ENCODE measurements at places on chromosomes 4 and X.

DNA sequence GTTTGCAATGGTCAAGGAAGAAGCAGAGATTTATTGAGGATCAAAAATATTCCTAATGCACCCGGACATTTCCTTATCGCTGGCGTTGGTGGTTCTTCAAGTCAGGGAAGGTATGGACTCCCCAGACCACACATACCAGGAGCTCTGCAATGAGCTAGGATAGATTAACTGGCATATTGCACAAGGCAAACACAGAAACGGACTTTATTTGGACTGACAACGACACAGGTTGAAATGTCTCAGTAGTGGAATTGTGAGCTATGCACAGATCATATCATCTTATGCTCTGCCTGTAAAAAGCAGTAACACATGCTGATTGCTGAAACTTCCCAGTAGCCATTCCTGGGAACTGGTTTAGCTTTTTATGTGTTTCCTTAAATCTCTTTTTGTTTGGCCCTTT, 1.7 kb downstream of the TSPAN7 start:
- DNase-seq: no peak

GRCh38 chr4:68416591-68416990, 30.7 kb upstream of the TMPRSS11E start:
- no peak for DNase-seq

DNA sequence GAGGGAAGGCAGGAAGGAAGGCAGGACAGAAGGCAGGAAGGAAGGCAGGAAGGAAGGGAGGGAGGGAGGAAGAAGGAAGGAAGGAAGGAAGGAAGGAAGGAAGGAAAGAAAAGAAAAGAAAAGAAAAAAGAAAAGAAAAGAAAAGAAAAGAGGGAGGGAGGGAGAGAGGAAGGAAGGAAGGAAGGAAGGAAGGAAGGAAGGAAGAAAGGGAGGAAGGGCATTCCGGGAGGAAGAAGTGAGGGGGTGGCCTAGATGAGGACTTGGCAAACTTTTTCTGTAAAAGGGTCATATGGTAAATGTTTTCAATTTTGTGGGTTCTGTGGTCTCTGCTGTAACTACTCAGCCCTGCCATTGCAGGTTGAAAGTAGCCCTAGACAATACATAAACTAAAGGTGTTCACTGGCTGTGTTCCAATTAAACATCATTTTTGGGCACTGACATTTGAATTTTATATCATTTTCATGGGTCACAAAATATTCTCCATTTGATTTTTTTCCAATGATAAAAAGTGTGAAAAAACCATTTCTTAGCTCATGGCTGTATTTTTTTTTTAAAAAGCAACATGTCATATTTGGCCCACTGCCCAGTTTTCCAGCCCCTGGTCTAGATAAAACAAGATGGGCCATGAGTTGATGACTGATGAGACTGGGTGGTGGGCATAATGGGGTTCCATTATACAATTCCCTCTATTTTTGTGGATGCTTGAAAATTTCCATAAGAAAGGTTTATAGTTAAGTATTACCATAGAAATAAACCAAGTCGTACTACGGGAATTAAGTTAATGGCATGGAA, 3.1 kb downstream of the ZNF630 start:
- no peak for DNase-seq

DNA sequence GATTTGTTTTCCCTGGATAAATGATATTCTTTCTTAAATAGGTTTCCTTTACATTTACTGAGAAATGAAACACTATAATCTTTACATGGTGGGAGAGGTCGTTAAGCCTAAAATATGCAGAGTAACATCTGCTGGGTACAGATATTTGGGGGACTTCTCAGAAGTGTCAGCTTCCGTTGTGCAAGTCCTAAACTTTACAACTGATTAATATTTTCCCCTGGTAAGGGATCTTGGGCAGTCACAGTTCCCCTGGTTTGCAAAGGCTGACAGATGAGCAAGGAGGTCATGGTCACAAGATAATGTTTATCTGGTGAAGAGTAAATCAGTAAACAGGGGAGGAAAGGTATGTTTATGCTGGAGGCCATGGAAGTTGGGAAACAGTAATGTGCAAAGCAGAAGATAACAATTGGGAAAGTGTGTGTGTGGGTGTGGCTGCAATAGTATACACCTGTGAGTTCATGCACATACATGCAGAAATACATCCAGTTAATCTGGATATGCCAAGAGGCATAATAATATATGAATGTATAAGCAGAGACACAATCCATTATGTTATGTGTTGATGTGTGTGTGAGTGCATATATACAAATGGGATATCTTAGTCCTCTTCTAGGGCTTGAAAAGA, 508.2 kb upstream of the FAM241A start:
- DNase-seq: no peak

GRCh38 chr4:147823130-147823529, 91.2 kb downstream of the ARHGAP10 start:
- DNase-seq: no peak

DNA sequence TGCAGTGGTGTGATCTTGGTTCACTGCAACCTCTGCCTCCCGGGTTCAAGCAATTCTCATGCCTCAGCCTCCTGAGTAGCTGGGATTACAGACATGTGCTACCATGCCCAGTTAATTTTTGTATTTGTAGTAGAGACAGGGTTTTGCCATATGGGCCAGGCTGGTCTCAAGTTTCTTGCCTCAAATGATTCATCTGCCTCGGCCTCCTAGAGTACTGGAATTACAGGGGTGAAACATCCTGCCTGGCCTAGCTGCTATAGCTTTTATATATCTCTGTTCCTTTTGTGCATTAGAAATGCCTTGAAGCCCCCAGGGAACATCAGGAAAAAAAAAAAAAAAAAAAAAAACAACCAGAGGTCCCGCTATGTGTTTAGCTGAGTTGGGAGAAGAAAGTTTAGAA, 34.8 kb downstream of the UBE2K start:
- DNase-seq: peak; percentile 85

GRCh38 chr4:15936495-15936894, 2.0 kb downstream of the FGFBP1 start:
- no peak for DNase-seq

DNA sequence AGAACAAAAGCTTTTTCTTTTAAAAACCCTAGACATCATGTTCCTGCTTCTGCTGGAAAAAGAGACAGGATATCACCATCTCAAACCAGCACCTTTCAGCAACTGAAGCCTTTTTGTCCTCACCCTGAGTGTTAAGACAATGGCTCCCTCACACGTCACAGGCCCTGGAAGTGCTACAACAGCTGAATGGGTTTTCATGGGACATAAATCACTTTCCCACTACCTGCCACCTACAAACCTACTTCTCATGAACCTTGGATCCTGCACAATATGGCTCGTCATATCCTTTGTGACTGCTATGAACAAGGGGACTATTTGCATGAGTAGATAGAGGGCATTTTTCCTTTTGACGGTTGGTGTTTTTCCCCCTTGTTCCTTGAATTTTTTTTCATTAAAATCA, 93.6 kb downstream of the TSPAN5 start:
- no peak for DNase-seq

DNA sequence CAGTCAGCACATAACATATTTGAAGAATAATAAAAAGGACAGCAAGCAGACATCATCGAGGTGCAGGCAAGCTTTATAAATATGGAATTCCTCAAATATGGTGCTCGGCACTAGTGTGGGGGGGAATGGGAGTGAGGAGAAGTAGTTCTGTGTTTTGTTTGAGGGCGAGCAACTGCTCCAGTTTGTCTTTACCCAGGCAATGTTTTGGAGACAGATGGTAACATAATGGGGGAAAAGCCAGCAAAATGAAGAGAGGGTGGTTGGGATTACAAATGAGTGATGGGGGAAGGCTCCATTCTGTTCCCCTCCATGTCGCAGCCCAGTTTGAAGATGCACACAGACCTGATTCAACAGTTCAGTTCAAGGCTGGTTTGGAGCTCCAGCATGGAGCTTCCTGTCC, 572.9 kb upstream of the DIPK2B start:
- no peak for DNase-seq

DNA sequence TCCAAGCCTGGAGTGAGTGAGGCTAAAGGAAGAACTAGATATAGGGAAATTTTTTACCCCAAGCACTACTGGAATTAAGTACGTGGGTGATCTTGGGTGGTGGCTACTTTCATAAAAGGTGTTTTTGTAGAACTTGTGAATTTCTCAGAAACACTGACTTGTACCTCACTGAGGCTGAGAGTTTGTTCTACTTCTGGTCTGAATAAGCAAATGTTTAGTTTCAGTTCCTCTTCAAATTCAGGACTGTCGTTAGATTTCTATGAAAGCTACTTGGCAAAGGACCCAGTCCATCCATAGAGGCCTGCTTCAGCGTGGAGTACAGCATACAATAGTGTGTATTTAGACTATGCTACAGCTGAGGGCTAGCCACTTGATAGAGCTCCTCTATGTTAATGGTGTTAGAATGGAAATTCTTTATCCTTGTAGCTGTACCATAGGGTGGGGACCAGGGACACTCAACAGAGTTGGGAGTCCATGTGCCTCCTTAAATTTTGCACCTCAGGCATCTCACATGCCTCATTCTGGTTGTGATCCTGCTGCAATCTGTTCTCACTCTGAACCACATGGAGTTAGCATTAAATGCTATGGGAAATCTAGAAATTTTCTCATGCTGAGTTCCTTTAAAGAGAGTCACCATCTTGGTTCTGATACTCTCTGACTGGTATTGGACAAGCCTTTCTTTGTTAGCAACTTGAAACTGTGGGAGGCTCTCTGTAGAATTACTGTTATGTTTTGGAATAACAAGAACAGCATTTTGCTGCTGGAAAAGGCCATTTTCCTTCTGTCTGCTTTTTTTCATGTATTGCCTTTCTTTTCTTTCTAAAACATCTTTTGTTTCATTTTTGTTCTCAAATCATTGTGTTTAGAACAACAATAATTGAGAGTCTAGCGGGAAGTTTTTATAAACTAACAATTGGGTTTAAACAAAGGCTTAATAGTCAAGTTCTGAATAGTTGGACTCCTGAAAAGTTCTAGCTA, 86.8 kb downstream of the PDGFRA start:
- no peak for DNase-seq

GRCh38 chr4:68359508-68359907, 9.6 kb upstream of the YTHDC1 start:
- no peak for DNase-seq

DNA sequence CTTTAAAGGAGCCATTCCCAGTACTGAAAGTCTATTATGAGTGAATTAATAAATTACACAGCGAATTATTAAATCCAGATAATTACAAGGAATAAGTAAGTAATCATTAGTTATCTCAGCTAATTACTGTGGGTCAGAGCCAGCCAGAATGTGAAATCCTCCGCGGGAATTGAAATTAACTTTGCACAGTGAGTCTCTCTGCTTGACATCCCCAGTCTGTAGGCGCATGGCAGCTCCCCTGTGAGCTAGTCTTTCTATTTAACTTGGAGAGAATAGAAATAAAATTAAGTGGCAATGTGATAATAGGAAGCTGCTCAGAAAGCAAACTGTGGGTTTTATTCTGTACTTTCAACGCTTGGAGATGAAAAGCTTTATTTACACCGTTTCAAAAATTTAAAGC, 7.2 kb downstream of the POU4F2 start:
- no peak for DNase-seq

- DNase-seq: no peak
These were observed 245.4 kb downstream of the ADGRL3 start for GRCh38 chr4:61445374-61446063.

DNA sequence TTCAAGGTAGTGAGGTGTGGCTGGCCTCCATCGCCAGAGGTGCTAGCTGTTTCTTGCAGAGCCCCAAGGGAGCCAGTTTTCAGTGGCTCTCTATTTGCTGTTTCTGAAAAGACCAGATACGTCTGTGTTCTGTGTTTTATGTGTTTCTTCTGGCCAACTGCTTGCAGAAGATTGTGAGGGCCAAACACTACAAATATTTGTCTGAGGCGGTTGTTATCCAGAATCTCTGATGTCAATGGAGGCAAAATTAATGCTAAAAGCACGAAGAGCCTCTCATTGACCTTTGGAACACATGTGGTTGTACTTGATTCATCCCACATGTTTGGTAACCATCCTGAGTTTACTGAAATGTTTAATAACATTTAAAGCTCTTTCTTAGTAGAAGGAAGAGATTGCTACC, 113.9 kb downstream of the CT47B1 start:
- DNase-seq: no peak

- DNase-seq: no peak
These were observed 126.7 kb downstream of the NHS start for GRCh38 chrX:17501746-17502145.

DNA sequence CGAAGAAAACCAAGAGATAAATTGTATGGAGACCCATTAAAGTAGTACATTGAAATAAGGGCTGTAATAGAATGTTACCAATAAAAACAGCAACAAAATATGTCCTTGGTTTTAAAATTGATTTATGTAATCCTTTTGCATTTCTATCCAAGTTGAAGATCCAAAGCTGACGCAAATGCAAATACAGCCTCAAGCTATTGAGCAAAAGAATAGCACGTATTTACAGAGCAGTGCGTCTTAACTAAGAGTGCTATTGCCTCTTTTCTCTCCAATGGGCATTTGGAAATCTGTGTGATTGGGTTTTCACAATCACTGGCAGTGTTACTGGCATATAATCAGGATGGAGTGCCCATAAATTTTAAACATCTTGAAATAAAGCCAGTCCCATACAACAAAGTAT, 417.4 kb downstream of the TLL1 start:
- DNase-seq: no peak

DNA sequence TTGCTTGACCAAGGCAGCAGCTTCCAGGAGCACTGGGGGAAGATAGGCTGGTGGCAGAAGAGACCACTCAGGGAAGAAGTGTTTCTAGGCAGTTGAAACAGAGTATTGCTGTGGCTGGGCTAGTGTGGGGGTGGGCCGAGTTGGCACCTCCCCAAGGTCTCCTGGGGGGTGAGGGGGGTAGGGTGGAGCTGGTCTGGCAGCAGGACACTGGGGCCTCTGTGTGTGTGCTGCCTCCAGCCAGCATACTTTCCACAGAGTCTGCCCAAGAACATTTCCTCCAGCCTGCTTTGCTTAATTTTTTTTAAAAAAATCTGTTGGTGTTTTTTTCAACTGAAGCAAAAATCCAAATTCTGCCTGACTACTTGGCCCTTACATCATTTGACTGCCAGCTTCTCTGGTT, 4.0 kb downstream of the ITIH6 start:
- DNase-seq: no peak

DNA sequence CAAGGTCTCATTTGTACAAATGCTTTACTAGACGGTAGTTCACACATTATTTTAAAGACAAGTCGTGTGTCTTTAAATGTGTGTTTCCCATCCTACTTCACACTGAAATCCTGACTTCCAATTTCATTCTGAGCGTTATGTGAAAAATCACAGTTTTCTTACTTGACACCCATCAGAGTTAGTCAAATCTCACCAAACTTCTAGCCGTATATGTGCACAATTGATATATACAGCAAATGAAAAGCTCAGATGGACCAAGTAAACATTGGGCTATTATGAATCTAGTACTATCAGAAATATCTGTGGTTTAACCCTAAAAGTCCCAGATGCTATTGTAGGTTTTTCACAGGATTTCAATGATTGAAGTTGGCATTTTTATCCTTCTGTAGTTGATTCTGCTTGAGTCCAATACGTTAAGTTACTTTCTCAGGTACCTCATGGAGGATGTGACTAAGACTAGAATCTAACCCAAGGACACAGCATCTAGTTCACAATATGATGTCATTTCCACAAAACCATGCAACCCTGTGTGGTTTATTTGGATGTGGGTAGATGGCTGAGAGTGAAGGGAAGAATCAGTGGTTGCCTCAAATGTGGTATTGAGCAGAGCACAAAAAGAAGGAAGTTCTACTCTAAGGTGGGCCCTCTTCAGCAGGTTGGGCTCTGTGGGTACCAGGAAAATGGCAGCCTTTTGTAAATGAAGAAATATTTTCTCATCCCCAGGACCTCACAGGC, 22.1 kb upstream of the TRIM60 start:
- no peak for DNase-seq

All from amniotic stem cell (primary cell).